H4 (cell line): ENCODE measurements at places on chromosomes 11 and 22.
A peak's percentile ranks its signal among the peaks of the same experiment; 100 is the strongest.

GRCh38 chr11:70585236-70585545, 186.9 kb downstream of the CTTN start:
- DNase-seq, result no peak

- DNase-seq, result peak; percentile 7
Observed at GRCh38 chr11:127994736-127995135, 592.6 kb downstream of the ETS1 start.

DNA sequence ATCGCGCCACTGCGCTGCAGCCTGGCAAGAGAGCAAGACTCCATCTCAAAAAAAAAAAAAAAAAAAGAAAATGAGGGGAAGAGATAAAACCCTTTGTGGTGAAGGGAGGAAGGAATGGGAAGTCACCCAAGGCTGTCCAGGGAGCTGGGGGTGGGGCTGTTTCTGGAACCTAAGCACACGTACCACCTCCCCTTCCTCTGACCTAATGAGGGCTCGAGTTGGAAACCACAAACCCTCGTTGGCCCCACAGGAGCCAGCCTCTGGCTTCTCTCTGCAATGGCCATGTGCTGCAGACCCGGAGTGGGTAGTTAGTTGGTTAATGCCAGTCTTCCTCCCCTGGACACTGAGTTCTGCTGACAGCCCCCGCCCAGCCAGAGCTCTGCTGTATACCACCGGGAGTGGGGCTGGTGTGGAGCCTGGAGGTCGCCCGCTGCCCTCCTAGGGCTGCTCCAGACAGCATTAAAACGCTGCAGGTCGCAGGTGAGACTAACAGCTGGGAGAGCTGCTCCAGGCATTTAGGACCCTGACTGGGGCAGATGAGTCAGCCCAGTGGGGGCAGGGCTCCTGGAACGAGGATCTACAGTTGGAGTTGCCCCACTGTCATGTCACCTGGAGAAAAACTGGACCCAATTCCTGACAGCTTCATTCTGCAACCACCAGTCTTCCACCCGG, at the start of gene LGALS12:
TSS of gene LGALS12 (plus strand) at position 228 of the 672 bp plus-strand sequence. CDS start at position 603, 375 bp downstream.
- DNase-seq, result peak; percentile 60

DNA sequence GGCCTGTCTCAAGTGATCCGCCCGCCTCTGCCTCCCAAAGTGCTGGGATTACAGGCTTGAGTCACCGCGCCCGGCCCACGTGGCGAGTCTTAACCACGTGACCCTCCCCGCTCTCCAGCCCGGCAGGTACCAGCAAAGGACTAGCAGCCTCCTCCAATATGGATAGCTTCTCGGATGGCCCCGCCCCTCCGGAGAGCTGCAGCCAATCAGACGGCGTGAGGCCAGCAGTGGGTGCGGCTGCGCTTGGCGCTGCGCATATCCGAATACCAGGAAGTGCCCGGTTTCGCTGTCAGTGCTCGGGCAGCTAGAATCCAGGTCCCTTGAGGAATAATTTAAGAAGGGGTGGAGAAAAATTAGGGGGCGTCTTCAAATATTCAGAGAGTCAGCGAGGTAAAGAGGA, 14.7 kb upstream of the PISD start:
- DNase-seq, result no peak

- DNase-seq, result no peak
Observed at GRCh38 chr11:104690241-104690640, 208.0 kb downstream of the CASP12 start.

- no peak for DNase-seq
Observed at GRCh38 chr11:6646918-6647679, 8.5 kb downstream of the DCHS1 start.

- no peak for DNase-seq
Observed at GRCh38 chr22:41364955-41365354, 16.8 kb upstream of the TEF start.

- no peak for DNase-seq
Observed at GRCh38 chr22:38115423-38116205, 5.1 kb upstream of the BAIAP2L2 start.

GRCh38 chr11:57224537-57224936, 12.5 kb downstream of the APLNR start:
- DNase-seq, result no peak

DNA sequence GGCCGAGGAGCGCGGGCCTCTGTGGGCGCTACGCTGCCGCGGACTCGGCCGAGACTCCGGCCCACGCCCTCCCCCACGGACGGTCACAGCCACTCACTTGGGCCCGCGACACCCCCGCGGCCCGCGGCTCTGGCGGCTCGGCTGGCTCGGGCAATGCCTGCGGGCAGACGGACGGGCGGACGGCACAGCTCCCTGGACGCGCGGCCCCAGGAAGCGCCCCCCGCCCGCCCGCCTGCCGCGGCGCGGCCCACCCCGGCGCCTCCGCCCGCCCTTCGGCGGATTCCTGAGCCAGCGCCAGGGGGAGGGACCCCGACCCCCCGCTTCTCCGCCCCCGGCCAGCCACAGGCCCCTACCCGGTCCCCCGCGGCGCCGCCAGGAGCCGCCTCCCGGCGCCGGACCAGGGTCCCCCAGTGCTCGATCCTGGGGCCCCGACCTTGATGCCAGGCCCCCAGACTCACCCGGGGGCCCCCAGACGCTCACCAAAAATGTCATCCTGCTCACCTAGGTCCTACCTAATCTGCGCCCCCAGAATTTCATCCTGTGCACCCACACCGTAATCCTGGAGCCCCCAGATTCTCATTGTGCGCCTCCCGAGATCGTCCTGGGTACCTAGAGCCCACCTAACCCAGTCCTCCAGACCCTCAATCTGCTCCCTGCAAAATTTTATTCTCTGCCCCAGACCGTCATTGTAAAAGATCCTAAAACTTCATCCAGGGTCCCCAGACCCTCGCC, at the start of gene EFEMP2:
TSS of gene EFEMP2 (minus strand) at position 215 of the 732 bp plus-strand sequence. CDS start 446 bp downstream, outside the sequence.
- no peak for DNase-seq
